ENCODE measurements at places on chromosomes 7 and 10.

DNA sequence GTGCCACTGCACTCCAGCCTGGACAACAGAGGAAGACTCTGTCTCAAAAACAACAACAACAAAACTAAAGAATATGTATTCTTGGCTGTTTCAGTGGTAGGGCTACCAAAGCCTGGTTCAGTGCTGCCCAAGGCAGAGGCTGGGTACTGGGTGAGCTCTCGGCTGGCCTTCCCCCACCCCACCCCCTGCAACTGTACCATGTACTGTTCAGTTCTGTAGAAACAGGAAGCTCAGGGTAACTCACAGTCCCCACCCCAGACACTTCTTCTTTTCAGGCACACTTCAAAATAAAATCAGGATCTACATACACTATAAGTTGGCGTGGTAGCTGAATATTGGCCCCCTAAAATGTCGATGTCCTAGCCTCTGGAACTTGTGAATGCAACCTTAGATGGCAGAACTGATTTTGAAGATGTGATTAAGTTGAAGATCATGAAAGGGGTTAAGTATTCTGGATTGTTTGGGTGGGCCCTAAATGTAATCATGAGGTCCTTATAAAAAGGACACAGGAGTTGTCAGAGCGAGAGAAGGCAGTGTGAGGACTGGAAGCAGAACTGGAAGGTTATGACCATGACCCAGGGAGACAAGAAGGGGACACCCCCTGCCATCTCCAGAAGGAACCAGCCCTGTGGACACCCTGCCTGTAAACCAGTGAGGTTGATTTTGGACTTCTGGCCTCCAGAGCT is 31.2 kb downstream of the TBXAS1 start:
- no peak for DNase-seq

DNA sequence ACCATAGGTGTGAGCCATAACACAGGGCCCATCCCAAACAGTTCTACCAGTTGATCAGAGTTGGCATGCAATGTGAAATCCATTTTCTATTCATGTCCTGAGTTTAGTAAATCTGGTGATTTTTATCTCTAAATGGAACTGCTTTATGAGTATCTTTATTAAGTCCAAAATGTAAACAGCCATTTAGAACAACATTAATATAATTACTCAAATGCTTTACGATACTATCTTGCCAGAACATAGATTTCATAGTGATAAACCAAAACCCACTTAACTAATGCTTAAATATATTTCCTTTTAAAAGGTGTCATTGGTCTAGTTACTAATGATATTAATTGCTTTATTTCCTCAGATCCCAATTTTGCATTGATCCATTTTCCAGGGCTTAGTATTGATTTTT is 80.7 kb downstream of the PLCE1 start:
- DNase-seq, result no peak

GRCh38 chr10:26386781-26387180 is 51.4 kb upstream of the APBB1IP start:
- no peak for DNase-seq

- DNase-seq, result no peak
Measured at GRCh38 chr10:92064506-92064905, 140.9 kb downstream of the BTAF1 start.

GRCh38 chr7:35035511-35035961 is 1.7 kb downstream of the DPY19L1 start:
- peak; percentile 27 for DNase-seq

GRCh38 chr7:47685712-47686376 is 103.9 kb upstream of the TNS3 start:
- no peak for DNase-seq

GRCh38 chr7:81688622-81689411 is 81.0 kb downstream of the HGF start:
- DNase-seq, result no peak

- no peak for DNase-seq
Measured at GRCh38 chr10:76435157-76435556, 1003.7 kb downstream of the LRMDA start.

DNA sequence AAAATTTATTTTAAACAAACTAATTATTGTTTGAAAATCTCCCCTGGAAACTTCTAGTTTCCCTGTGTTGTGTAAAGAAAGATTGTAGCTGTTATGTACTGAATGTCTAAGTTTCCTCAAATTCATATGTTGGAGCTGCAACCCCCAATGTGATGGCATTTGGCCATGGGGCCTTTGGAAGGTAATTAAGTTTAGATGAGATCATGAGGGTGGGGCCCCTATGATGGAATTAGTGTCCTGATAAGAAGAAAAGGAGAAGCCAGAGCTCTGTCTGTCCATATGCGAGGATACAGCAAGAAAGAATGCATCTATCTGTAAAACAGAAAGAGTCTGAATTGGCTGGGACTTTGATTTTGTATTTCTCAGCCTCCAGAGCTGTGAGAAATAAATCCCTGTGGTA is 179.5 kb downstream of the STK31 start:
- no peak for DNase-seq

DNA sequence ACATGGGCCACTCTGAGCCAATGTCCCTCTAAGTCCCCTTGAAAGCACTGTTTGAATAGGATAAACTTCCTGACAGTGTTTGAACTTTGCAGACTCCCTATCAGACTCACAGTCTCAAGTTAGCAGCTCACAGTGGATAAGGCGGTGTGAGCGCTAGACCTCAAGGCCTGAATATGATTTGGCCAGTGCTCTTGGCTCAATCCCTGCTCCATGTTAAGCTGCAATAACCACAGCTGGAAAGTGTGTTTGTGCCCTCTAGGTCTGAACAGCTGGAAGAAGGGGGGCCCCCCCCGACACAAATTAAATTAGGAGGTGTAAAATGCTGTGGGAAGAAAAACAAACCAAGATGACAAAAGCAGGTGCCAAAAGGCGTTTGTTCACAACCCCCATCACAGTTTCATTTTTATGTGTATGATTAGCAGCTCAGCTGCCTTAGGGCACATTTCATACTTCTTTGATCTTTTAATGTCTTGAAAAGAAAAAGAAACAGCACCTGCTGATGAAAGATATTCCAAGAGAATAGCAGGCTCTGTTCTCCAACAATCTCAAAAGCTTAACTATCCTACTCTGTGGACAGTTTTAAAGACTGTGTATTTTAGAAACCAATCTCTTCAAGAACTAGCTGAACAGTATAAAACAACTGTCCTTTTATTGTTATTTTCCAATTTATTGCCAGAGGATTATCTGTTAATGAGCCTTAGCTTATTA is 167.6 kb downstream of the SNX13 start:
- DNase-seq, result no peak

- DNase-seq, result peak; percentile 51
Measured at GRCh38 chr10:97463363-97464132, 17.6 kb downstream of the ZDHHC16 start.

DNA sequence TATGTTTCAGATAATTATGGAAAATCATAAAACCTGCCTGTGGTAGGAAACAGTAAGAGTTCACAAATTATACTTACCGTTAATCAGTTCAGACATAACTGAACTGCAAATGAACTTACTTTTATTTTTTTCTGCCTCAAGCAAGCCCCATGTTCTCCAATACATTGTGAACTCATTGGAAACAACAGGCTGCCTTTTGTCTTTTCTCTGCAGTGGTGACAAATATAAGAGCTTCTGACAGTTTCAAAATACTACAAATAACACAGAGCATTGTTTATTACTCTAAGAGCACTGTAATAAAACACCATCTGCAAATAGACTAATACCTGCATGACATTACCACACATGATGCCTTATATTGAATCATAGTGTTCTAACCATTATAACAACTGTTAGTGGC is 94.0 kb upstream of the CDCA7L start:
- DNase-seq, result no peak

DNA sequence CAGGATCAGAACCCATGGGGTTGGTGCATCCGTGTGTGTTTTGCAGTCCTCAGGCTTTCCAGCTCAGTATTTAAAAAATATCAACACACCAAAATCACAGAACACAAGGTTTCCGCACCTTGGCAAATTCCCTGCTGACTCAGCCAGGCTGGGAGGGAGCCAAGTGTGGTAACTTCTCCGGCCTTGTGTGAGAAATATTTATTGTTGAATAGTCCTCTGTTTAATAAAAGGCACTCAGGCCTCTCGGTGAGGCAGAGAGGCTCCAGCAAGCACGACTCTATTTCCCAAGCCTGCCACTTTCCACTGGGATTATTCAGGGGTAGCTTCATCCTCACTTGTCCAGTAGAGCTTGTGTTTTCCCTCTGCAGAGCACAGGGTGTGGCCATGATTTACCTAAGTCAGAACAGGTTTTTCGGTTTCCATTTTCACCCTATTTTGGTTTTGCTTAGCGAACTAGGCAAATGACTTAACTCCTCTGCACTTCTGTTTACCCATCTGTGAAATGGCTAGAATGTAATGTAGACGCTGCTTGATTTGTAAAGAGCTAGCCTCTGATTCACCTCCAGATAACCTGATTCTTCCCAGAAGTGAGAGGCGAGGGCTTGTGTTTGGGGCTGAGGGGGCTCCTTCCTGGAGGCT is 13.0 kb upstream of the CHST15 start:
- DNase-seq, result no peak

GRCh38 chr7:99469381-99470065 is 3.2 kb upstream of the ZNF789 start:
- no peak for DNase-seq

DNA sequence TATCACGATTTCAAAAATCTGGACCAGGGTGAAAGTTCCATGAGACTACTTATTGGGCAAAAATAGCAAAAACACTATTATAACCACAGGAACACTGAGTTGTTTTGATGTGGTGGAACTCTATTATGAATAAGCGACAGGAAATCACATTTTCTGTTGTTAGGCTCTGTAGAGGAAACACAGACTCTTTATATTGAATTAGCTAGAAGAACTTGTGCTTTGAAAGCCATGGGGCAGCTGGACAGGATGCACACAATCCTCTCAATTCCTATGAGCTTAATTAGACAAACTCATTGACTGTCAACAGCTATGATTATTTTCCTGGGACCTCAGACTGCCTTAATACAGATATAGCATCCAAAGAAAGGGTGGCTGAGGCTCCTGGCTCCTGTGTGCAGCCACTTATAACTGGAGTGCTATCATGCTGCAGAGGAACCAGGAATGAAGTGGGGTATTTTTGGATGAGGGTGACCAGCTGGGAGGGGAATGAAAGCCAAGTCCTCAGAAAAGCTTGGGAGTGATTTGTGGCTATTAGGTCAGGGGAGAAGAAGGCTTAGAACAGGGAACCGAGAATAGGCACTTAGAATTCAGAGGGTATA is 657.3 kb downstream of the TYW1 start:
- no peak for DNase-seq
